ENCODE measurements at places on chromosomes 4 and X.

GRCh38 chr4:4726051-4726450 is 133.4 kb upstream of the MSX1 start:
- no peak for DNase-seq

DNA sequence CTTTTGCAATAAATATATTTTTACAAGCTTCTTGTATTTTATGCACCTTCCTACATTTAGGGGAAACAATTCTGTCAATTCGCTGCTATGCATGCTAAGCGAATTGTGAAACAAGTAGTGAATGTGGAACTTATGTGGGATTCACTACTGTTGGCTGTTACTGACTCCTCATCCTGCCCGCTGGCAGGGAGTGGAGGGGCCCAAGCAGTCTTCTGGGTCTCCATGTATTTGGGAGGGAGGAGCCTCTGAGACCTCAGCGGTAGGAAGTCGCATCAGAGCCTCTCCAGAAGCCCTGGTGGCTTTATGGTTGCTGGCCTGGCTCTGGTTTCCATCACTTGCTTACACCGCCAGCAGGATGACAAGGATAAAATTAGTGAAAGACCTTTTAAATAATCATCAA is 3.7 kb upstream of the SETD7 start:
- DNase-seq, result no peak

GRCh38 chrX:53412446-53412845 is 10.0 kb downstream of the SMC1A start:
- DNase-seq, result no peak

GRCh38 chr4:6929812-6930464 is 20.3 kb downstream of the TBC1D14 start:
- no peak for DNase-seq

DNA sequence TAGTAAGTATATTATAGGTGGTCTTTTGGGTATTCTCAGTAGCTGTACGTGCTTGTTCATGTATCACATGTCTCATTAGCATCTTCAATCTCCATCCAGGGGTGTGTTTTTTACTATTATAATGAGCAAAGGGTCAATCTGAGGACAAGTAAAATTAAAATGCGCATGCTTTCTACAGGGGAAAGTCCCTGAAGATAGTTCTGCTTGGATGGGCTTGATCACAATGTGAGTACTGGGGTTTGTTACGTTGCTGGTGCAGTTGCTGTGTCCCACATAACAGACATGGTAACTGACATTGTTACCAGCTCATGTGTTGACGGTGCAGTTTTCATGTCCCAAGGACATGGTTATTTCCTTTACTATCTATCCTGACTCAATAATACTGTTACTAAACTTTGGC is 65.9 kb downstream of the UCHL1 start:
- no peak for DNase-seq

GRCh38 chr4:30056016-30056766 is 664.0 kb upstream of the PCDH7 start:
- DNase-seq, result no peak

- no peak for DNase-seq
Measured at GRCh38 chr4:141002323-141002805, 130.9 kb downstream of the RNF150 start.

- DNase-seq, result no peak
Measured at GRCh38 chr4:108155373-108155772, 13.4 kb downstream of the LEF1 start.

DNA sequence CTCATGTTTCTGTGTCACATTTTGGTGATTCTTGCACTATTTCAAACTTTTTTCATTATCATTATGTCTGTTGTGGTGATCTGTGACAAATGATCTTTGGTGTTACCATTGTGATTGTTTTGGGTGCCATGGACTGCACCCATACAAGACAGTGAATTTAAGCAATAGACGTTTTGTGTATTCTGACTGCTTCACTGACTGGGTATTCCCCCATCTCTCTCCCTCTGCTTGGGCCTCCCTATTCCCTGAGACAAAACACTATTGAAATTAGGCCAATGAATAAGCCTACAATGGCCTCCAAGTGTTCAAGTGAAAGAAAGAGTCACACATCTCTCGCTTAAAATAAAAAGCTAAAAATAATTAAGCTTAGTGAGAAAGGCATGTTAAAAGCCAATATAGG is 60.2 kb downstream of the BANK1 start:
- DNase-seq, result no peak

- DNase-seq, result peak; percentile 3
Measured at GRCh38 chrX:85611926-85612325, 232.5 kb upstream of the POF1B start.

DNA sequence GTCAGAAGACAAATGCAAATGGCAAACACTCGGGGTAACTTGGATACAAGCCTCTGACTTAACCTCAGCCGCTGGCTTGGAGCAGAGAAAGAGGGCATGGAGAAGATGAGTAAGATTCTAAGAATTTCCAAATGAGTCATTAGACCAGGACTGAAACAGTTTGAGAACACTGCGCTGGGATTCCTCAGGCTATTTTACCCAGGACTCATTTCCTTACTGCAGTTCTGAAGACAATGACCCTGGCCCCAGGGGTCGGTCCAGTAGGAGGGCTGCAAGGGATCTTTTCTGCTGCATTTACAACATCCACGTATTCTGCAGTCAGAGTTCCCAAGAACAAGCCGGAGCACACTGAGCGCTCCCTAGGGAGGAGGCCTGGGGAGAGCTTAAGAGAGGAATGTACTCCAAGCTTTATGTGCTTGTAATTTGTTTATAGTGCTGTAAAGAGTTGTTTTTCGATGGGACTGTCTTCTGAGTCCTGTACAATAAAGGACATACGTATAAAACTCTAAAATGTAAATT is 27.3 kb upstream of the SORBS2 start:
- DNase-seq, result peak; percentile 95

GRCh38 chr4:67288964-67289363 is 256.3 kb downstream of the CENPC start:
- no peak for DNase-seq

- DNase-seq, result peak; percentile 64
Measured at GRCh38 chr4:147355847-147356246, 125.0 kb upstream of the EDNRA start.

GRCh38 chr4:56127716-56128115 is 179.0 kb downstream of the CEP135 start:
- no peak for DNase-seq

DNA sequence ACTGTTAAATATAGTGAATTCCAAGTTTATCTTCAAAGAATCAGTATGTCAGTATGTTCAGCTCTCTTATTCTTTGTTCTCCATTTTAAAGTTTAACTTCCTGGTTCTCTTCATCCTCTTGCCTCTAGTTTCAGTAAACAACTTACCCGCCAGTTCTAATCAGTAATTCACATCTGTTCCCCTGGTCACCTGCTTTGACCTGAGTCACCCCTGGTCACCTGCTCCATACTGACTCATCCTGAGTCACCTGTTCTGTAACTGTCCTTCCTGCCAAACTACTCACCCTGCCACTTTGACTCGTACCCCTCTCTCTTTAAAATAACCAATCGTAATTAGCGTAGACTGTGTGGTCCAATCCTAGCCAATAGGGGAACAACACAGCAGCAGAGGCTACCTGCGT is 992.7 kb upstream of the HS3ST1 start:
- no peak for DNase-seq

GRCh38 chrX:101774340-101774739 is 114.7 kb upstream of the ARMCX2 start:
- no peak for DNase-seq

All from fibroblast of the conjunctiva (primary cell).